ENCODE measurements at places on chromosomes 6 and 20. TPM values are rescaled to one million over a fixed set of nuclear protein-coding genes. Genes with fewer than 3 reads are reported as not detected.

- peak; percentile 15 for DNase-seq
Measured at GRCh38 chr6:22699151-22699550, 129.8 kb downstream of the HDGFL1 start.

DNA sequence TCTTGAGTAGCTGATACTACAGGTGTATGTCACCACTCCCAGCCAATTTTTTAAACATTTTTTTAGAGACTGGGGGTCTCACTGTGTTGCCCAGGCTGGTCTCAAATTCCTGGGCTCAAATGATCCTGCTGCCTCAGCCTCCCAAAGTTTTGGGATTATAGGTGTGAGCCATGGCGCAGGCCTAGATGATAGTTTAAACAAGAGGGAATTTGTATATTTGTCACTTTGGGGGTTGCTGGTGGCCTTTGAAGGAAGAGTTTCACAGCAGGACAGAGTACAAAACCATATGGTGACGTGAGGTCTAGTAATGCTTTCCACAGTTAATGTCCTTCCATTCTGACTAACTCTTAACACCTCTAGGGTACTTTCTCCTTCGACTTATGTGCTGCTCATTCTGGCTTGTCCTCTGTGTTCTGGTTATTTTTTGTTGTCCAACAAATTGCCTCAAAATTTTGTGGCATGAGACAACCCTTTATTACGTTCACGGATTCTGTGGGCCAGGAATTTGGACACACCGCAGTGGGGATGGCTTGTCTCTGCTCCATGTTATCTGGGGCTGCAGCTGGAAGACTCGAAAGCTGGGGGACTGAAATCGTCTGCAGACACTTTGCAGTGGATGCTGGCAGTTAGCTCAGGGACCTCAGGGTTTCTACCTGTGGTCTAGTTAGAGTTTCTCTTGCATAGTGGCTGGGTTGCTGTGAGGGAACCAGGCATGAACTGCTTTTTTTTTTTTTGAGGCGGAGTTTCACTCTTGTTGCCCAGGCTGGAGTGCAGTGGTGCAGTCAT is 23.0 kb upstream of the IER3 start:
- DNase-seq, result no peak

DNA sequence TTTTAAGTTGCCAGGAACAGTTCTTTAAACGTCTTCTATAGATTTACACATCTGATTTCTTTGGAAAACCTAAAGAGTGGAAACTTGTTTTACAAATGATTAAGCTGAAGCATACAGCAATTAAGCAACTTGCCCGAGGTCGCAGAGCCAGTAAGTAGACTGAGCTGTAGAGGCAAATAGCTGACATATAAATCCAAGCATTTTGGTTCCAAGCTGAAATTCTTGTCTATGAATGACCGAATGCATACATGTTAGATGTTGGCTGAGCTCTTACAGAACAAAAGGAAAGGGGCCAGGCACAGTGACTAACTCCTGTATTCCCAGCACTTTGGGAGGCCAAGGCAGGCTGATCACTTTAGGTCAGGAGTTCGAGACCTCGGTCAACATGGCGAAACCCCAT is 101.8 kb upstream of the SGK1 start:
- DNase-seq, result peak; percentile 19

IMPG1 gene
- not detected for total RNA-seq

GGTLC1 gene
- not detected for total RNA-seq

CALHM4 gene
- total RNA-seq, result 0.22 TPM

C6orf141 gene
- total RNA-seq, result 61.3 TPM

Data from lung microvascular endothelial cell (primary cell).